ENCODE measurements at places on chromosomes 11 and 22.

- no peak for DNase-seq
Observed at GRCh38 chr11:36751335-36751781, 153.3 kb upstream of the RAG2 start.

DNA sequence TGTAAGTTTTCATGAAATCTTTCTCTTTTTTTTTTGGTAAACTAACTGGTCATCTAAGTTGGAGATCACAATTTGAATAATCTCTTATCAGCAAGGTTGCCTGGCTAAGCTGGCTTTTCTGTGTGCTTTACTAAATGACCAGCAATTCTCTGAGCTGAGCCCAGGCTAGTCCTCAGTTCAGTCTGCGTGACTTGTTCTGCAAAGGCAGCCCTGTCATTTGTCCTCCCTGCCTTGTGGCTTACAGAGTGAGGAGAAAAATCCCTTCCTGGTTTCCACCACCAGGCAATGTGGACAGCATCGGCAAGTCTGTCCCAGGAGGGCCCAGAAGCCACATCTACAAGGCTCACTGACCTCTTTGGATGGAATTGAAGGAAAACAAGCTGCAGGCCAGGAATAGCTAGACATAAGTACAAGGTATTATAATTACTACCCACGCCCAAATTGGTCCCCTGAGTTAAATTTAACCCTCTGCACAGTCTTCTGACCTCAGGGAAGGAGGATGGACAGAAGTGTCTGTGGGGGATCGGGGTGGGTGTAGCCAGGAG, 108.6 kb downstream of the SCN3B start:
- no peak for DNase-seq

GRCh38 chr22:47298017-47298785, 535.8 kb downstream of the TBC1D22A start:
- DNase-seq: no peak

- no peak for DNase-seq
Observed at GRCh38 chr22:23289851-23290724, 109.8 kb downstream of the BCR start.

DNA sequence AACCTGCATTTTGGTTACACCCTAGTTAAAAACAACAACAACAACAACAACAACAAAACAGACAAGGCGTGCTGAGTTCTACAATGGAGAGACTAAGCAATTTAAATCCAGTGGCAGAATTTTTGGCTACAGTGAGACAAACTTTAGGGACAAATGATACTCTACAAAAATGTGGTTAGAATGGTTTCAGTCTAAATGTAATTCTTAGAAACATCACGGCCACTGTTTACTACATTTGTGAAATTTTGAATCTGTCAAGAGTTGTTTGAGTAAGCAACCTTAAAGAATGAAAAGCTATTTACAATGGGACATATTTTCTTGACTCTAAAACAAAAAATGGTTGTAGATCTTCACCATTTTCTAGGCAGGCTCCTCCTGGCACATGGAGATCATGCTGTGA, 259.4 kb downstream of the SWAP70 start:
- no peak for DNase-seq

GRCh38 chr22:37253126-37253660, 9.1 kb upstream of the RAC2 start:
- no peak for DNase-seq

DNA sequence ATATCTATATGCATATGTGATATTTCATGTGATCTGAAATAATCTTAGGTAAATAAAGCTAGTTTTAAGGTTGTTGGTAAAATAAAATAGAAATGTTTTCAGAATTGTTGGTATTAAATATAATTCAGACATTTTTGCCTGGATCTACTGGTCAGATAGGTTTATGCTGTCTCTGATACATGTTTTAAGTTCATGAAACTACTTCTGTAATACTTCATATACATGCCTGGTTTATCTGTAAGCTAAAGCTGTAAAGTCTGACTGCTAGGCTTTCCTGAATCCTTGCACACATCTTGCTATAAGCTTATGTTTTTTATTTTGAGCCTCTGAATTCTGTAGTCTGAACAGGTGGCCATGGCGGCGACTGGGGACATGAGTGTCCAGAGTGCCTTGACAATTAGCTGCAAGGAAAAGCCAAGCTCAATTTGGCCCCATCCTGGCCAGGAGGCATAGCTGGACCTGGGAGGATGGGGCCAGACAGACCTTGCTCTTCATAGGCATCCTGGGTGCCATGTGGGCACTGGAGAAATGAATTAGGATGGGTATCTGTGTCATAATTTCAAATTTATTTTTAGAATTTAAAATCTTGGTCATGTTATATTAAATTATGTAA, 241.0 kb upstream of the UBASH3B start:
- no peak for DNase-seq

- no peak for DNase-seq
Observed at GRCh38 chr22:41780746-41781505, 19.6 kb upstream of the CCDC134 start.

GRCh38 chr11:1570896-1571759, 943 bp downstream of the DUSP8 start:
- no peak for DNase-seq

DNA sequence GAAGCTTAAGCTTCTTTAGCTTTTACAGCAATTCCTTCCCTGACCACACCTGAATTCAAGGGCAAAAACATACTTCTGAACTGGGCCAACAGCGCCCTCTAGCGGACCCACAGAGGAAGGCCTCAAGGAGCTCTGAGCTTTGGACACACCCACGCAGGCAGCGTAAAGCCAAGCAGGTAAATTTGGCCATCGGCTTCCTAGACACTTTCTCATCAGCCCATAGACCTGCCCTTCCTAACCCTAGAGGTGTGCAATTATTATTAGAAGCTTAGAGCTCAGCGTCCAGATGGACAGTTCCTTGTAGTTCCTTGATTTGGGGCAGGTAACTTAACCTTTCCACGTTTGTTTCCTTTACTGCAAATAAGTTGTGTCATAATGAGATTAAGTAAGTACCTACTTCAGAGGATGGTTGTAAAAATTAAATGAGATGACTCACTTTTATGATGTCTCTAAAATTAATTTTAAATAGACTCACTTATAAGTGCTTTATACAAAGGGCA, 25.7 kb upstream of the HMGXB4 start:
- peak; percentile 77 for DNase-seq

GRCh38 chr11:43723617-43724016, 43.1 kb downstream of the HSD17B12 start:
- DNase-seq: no peak

GRCh38 chr11:42315846-42316245, 856.4 kb upstream of the LRRC4C start:
- DNase-seq: no peak

DNA sequence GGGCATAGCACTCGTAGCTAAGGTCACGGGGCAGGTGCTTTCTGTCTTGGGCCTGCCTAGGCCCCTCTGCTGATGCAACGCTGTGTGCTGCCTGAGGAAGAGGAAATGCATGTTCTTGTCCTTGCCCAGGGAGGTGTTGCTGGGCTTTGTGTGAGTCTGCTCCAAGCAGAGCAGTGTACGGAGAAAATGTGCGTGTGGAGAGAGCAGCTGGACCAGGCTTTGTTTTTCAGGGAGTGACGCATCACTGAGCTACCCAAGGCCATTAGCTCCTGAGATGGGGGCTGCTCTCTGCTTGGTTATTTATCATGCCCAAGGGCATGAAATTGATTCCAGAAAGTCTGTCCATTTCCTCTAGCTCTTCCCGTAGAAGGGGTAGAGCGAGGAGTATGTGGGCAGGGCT, 82.9 kb upstream of the THY1 start:
- no peak for DNase-seq

DNA sequence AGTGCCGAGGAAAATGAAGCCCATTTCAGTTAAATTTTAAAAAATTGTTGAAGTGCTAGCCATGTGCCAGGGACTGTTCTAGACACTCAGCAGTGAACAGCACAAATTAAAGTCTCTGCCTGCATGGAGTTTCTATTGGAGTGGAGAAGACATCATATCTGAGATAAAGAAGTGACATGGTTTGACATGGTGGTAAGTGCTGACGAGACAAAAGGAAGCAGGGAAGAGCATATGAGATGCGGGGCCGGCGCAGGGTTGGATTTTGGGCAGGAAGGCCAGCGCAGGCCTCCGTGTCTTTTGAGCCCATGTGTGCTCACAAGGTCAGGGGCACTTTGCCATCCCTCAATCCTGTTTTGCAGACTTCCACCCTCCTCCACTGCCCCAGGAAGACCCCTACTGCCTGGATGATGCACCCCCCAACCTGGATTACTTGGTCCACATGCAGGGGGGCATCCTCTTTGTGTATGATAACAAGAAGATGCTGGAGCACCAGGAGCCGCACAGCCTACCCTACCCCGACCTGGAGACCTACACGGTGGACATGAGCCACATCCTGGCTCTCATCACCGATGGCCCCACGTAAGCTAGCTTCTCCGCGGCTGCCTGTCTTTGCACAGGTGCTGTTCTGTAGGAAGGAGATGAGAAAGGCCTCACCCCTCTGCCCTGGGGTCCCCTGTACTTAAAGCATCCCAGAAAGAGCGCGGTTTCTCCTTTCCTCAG, 29.6 kb downstream of the AMPD3 start:
- DNase-seq: no peak

DNA sequence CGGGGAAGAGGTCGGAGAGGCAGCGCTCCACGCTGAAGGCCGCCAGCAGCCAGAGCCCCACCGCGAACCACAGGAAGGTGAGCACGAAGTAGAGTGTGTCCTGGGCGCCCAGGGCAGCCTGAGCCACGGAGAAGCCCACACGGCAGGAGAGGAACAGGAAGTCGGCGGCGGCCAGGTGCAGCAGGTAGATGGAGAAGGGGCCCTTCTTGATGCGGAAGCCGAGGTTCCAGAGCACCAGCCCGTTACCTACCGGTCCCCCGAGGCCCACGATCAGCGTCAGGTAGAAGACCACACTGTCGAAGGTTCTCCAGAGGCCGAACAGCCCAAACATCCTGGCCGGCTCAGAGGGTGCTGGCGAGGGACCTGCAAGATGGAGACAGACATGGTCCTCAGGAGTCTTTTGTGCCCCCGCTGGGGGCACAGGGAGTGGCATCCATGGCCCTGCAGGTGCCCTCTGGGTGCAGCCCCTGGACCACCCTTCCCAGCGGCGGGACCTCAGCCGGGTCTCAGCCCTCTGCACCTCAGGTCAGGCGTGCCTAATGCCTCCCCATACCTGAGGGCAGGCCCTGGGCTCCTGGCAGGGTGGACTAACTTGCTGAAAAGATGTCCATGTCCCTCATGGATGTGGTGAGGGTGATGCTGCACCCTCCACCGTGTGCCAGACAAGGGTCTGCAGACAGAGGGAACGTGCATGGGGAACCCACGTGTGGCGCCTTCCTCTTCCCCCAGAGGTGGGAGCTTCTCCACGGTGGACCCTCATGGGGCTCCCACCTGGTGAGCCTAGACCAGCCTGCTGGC, at the start of gene MRGPRG:
Gene MRGPRG (minus strand): TSS at position 331 of the 798 bp plus-strand sequence. CDS start 0 bp downstream, at position 331.
- no peak for DNase-seq

DNA sequence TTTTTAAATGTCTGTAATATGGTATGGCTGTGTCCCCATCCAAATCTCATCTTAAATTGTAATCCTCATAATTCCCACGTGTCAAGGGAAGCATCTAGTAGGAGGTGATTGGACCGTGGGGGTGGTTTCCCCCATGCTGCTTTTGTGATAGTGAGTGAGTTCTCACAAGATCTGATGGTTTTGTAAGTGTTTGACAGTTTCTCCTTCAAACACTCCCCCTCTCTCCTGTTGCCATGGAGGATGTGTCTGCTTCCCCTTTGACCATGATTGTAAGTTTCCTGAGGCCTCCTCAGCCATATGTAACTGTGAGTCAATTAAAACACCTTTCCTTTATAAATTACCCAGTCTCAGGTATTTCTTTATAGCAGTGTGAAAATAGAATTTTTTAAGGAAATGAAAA, 31.1 kb upstream of the CD44 start:
- DNase-seq: no peak

GRCh38 chr11:115078461-115079438, 400.4 kb downstream of the NXPE2 start:
- DNase-seq: peak; percentile 56

DNA sequence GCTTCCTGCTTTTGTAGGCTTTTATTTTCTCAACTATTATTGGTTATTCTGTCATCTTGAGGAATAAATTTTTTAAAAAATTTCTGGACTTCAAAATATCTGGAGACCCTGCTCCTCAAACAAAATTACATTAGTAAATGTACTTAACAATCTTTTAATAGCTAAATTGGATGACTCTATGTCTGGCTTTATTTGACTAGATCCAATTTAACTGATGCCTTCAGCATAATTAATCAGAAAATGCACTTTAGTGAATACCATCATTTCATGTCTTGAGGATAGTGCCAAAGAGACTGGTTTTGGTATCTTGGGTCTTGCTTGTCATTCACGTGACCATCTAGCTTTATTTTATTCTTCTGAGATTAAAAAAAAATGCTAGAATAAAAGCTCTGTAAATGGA, 1301.2 kb downstream of the JRKL start:
- no peak for DNase-seq

DNA sequence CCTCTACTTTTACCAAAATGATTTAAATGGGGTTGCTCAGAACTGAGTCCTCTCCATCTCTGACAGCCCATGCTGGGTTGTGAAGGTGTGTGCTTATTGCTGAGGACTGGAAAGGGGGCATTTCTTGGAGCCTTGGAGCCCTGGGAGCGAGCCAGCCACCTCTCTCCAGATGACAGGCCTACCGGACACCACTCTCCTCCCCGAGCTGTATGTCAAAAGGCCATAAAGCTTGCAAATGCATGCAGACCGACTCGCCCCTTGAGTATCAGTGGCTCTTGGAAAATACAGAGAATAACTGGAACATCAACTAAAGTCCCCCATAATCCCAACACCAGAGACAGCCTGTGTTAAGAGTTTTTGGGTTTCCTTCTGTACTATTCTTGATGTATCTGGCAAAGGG, 67.9 kb upstream of the PITPNB start:
- DNase-seq: no peak

DNA sequence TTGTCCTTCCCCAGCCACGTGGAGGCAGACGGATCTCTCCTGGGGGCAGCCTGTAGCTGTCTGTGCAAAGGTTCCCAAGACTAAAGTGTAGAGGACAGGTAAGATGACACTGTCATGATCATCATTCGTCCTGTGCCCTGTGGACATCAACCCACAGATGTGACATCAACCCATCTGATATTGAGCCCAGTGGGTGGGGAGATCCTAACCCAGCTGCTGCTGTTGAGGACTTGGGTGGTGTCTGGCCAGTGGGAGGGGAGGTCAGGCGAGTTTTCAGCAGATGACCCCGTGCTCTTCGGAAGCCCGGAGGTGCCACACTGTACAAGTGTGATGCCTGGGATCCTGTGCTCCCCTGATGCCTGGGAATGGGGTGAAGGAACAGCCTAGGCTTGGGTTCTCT, 1.2 kb upstream of the GAL start:
- no peak for DNase-seq

DNA sequence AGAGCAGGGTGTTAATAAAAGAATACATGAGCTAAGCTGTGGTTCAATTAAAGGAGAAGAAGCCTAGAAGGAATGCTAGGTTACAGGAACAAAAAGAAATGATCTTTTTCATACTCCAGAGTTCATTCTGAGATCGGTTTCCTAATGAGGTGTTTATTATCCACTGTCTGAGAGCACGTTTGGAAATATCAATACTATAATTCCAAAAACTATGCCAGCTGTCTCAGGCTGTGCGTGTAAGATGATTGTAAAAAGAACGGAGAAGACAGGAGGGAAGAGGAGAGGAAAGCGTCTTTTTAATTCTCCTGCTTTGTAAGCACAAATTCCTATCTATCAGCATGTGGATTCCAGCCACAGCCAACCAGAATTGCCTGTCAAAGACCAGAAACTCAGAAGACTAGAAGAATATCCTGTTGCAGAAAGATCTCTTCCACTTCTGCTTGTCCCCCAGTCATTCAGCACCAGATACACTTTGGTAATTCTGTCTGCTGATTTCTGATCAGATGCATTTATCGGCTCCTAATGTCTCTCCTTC, 25.7 kb downstream of the APOL5 start:
- DNase-seq: no peak

Measured in NCI-H748 treated with DMSO at 0.1 percent for 48 hours (cell line).